Tibial artery (tissue), 4 donors: ENCODE measurements at places on chromosomes 2 and 18.

GRCh38 chr2:15504882-15505663 lies 56.1 kb downstream of the NBAS start:
- no peak for DNase-seq

DNA sequence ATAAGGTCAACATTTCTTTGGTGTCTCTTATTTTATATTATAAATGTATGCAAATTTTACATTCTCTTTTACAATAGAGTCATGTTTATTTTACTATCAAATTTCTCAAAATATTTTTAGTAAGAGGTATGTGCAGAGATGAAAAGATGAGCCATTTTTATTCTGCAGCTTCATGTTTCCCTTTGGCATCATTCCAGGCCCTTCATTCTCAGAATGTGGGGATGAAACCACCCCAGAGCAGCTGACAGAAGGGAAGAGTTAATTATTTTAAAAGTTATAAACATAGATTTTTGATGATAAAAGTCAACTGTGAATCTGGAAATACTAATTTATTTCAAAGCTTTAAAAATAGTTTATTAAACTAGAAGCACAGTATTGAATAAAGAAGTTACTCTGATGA lies 12.8 kb upstream of the FSHR start:
- DNase-seq = no peak

GRCh38 chr18:63378919-63379638 lies 12.1 kb upstream of the KDSR start:
- no peak for DNase-seq

DNA sequence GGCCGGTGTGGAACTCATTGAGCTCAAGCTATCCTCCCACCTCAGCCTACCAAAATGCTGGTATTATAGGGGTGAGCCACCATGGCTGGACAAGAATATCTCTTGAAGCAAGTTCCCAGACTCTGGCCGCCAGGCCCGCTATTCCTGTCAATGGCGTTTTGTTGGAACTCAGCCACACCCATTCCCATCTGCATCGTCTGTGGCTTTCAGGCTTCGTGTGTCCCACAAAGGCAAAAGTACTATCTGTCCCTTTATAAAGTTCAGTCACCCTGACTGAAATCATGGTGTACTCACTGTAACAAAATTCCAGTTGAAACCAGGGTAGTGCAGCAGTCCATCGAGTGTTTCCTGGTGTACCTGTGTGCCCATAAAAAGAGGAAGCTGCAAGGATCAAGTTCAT lies 96.7 kb downstream of the SH3BP4 start:
- peak; percentile 51 for DNase-seq

DNA sequence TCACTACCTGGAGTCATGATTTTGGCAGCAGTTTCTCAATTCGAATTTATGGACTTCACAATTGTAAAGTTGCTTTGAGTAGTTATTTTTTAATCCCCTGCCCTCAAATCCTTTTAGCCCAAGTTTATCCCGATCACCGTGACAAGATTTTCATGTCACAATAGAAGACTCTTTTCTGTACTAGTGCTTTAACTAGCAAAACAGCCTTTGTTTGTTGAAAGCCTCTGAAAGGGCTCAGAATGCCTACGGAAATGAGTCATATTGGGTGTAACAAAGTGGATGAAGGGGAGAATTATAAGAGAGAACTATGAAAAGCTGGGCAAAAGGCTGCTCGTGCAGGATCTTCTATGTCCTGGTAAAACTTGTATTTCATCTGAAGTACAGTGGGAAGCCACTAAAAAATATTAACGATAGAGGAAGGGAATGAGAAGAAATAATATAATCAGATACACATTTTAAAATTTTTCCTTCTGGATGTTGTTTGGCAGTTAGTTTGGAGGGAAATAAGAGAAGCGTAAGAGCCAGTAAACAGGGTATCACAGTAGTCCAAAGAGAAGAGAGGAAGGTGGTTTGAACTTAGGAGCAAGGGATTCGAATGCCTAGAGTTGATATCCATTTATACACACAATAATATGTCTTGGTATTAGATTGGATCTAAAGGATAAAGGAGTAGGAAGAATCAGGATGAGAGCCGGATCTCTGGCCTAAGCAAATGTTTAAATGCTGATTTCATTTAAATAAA lies 114.9 kb downstream of the GALNT13 start:
- DNase-seq = no peak

GRCh38 chr2:168694866-168695265 lies 107.6 kb upstream of the NOSTRIN start:
- DNase-seq = no peak

DNA sequence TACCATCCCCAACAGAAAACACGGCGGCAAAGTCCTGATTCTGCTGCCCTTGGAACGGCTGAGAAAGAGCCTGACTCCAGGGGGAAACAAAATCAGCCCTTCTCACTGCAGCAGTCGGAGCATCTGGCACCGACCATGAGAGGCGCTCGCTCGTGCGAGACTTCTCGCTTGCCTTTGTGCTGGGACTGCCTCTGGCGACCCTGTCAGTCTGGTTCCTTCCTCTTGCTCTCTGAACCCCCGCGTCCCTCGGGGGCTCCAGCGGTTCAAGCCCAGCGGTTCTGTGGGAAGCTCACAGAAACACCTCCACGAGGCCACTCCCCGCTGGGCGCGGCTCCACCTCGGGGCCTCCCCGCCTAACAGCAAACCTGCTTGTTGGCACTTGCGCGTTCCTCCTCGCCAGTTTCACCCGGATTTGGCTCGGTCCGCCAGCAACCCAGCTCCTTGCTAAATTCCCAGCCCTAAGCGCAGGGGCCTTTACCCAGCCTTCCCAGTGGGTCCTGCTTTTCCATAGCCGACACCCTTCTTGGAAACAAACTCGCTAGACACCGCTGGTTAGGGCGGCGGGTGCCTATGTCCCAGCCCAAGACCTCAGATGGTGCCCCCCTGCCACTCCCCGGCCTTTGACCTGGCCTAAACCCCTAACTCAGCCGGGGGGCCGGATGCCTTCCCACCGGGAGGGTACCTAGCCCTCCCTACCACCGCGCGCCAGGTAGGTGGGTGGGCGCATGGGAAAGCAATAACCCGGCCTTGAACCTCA lies 2.2 kb downstream of the RND3 start:
- DNase-seq = peak; percentile 92

GRCh38 chr2:148231858-148232257 lies 211.0 kb downstream of the MBD5 start:
- DNase-seq = no peak

DNA sequence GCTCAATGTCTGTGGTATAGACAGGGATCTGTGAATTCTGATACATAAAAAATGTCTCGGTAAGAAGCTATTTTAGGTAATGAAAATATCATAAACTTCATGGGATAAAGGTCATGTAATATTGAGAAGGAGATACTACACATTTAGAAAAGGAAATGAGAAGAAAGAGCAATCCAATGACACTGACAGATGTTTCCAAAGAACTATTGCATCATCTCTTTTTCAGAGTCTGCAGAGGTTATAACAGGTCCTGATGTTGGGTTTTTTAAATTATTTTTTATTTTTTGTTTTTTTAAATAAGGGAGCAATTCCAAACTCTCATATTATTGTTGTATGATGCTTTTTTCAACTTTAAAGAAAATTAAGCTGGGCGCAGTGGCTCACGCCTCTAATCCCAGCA lies 176.9 kb downstream of the KCNH7 start:
- DNase-seq = no peak

GRCh38 chr18:68937029-68937599 lies 139.2 kb downstream of the CCDC102B start:
- DNase-seq = no peak
